ENCODE measurements at places on chromosomes 16 and 17.

GRCh38 chr16:69112285-69113129 lies 7.1 kb downstream of the HAS3 start:
- no peak for DNase-seq

DNA sequence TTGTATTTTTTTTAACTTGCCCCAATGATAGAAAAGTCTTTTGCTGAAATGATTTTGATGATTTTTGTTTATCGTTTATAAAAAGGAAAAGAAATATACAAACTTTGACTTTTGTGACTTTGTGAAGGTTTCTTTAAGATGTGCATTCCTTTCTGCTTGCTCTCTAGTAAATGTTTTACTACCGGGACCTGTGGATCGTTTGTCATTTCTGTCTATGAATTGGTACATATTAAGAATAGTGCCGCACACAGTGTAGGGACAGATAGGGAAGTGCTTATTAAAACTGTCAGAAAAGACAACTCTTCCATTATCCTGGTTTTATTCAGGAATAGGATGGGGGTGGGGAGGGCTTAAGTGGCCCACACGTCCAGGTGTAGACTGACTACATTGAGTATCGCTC lies 8.1 kb upstream of the PSMC5 start:
- DNase-seq, result no peak

DNA sequence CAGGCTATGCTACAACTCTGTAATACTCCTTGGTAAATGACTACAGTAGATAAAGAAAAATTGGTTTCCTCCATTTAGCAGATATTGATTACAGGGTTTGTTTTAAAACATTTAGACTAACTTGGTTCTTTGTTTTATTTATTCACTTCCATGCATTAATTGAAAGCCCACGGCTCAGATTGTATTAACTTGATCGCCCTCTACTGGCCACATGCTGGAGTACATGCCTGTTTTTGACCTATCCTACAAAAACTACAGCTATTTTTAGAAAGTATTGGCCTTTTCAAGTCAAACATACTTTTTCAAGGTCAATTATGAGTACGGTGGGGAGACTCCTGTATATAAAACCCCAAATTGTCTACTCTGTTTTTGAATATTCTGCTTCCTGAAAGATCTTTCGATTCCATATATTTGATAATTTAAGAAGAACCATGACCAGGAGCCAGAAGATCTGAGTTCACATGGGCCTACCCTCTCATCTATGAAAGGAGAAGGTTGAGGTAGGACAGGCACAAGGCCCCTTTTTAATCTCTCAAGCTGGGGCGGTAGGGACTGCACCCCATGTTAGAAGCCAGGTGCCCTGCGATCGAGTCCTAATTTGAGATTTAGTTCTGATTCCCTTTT lies 51.8 kb downstream of the CA10 start:
- DNase-seq, result no peak

GRCh38 chr17:48176471-48176855 lies 68.9 kb downstream of the SNX11 start:
- no peak for DNase-seq

DNA sequence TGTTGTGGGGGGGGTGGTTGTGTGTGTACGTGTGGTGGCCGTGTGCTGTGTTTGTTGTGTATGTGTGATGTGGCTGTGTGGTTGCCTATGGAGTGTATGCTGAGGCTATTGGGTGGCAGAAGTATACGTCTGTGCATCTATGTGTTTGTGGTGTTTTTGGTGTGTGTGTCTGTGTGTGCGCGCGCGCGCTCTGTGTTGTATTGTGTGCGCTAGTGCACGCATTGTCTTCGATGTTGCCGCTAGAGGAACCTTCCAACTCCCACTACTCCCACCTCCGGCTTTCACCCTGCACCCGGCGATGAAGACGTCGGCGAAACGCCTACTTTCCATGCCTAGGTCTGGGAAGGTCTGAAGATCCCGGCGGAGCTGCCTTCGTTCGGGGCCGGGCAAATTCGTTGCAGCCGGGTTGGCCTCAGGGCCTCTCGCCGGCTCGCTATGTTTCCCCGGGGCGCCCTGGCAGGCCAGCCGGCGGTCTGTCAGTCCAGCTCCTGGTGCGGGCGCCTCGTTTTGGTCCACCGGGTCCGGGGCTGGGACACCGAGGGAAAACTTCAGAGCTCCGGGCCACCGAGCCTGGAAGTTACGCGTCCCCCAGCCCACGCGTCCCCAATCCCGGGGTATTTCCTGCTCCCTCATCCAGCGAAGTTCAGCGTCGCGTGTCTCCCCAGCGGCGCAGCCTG lies 5.2 kb upstream of the DLX4 start:
- DNase-seq, result no peak

DNA sequence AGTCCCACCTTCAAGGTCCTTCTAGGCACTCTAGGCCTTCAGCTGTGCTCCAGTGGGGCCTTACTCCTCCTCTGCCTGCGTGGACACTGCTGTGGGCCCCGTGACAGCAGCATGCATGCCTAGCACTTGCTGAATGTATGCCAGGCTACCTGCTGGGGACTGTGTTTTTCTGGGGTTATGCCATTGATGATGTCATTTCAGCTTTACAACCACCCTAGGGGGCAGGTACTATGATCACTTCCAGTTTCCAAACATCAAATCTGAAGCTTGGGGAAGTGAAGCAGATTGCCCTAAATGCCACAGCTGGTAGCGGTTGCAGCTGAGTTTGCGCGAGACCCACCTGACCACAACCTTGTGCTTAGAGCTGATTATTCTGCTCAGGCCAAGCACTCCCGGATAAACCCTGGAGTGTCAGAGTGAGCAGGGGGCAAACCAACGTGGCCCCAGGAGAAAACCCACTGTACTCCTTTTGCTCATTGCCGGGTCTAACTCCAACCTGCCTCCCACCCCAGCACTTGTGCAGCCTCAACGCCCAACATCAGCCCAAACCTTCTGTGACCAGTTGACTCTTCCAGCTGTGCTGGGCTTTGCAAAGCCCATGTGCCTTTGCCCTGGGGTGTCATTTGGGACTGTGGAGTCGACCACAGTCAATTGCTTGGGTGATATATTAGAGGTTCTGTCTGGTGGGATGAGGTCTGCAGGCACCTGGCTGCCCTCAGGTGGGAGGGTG lies 168.4 kb downstream of the ENGASE start:
- no peak for DNase-seq

DNA sequence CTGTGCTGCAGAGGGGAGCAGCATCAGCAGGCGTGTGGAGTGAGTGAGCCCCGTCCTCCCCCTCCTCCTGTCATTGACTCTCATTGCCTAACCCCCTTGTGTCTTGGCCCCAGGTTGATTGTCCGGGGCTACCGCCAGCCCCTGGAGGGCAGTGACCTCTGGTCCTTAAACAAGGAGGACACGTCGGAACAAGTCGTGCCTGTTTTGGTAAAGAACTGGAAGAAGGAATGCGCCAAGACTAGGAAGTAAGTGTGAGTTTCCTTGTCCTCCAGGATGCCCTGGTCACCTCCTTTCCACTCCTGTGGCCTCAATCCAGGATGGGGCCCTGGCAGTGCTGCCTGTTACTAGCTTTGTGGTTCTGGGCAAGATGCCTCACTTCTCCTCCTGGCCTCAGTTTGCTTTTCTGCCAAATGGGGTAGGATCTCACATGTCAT lies 87.0 kb downstream of the ABCC1 start:
- DNase-seq, result no peak

GRCh38 chr16:65260746-65261145 lies 138.9 kb upstream of the CDH11 start:
- DNase-seq, result no peak

DNA sequence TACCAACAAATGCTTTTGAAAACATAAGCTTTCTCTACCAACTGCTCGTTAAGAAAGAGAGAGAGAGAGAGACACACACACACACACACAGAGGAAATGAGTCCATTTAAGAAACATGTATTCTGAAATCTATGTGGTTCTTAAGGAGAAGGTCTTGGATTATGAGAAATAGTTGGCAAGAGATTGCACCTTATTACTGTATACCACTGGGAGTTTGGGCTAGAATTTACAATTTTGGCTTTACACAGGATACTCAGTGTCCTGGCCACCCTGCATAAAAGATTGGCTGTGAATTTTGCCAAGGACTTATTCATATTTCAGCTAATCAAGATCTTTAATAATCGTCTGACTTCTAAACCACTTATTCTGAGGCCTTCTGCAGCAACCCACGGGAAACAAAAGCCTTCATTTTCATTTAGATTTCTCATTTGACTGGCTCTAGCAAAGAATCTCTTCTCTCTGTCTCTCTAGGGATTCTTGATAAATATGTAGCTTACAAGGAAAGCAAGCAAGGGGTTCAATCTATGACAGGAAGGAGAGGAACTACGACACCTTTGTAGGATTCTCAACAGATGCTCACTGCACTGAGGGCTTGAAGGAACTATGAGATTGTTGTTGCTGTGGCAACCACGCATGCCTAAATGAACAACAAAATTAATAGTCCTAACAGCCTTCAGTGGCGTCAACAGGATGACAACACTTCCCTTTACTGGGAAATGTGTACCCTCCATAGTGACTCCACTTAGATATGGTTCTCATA lies 75.3 kb upstream of the GNAO1 start:
- no peak for DNase-seq

DNA sequence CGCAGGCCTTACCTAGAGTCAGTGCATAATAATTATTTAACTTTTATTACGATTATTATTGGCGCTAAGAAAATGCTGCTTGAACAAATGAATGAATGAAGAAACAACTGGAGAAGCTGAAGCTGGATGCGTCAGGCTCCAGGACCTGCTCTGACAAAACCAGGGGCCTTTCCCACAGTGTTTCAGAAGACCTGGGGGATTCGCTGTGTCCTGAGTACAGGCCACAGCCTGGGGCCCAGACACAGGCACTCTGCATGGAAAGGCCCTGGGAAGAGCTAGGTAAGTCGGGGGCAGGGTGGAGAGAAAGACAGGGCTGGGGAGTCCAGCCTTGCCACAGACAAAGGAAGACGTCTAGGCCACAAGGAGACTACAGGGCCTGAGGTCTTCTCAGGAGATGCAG lies 226.1 kb downstream of the ZNF423 start:
- DNase-seq, result no peak

DNA sequence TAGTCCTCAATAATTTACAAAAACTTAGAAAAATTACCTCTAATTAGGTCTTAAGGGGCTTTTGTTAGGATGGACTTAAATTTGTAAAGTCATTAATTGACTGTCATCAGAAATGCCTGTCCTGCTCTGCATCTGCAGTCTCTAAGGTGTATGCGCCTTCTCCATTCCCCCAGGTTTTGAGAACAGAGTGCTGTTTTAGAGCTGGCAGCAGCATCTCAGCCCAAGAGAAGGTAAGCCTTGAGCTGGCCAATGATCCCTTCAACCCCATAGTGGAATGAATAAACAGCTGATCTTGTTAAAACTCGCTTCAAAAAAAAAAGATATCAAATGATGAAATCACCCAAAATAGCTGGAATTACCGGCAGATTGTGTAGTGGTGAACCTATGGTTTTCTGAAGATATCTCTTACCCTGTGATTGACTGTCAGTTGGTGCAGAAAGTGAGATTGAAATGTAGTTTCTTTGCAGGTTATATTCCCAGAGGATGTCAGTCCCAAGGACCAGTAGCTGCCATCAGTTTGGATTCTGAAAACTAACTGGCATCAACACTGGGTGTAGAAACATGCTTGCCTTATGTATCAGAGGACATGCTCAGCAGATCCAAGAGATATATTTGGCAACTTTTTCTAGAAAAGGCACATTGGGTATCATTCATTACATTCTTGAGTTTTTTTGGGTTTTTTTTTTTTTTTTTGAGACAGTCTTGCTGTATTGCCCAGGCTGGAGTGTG lies 25.7 kb downstream of the TRPV2 start:
- no peak for DNase-seq

- no peak for DNase-seq
Observed at GRCh38 chr16:62408760-62409159, 372.5 kb upstream of the CDH8 start.

DNA sequence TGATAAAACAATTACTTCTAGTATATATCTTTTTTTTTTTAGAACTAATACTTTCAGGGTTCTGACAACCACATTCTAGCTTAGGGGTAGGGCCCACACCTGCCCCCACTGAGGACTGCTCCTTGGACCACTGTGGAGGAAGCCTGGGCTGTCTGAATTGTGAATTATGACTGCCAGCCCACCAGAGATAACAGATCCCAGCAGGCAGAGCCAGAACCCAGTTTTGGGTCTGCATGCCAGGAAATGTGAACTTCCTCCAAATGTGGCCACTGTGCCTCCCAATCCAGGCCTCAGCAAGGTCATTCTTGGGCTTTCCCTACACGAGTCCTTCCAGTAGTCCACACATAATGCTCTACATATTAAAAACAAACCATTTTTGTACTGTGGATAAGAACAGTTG lies 15.9 kb downstream of the VEZF1 start:
- no peak for DNase-seq

GRCh38 chr16:17287166-17287800 lies 183.5 kb downstream of the XYLT1 start:
- DNase-seq, result no peak

GRCh38 chr16:88753602-88754001 lies 31.4 kb downstream of the PIEZO1 start:
- no peak for DNase-seq

DNA sequence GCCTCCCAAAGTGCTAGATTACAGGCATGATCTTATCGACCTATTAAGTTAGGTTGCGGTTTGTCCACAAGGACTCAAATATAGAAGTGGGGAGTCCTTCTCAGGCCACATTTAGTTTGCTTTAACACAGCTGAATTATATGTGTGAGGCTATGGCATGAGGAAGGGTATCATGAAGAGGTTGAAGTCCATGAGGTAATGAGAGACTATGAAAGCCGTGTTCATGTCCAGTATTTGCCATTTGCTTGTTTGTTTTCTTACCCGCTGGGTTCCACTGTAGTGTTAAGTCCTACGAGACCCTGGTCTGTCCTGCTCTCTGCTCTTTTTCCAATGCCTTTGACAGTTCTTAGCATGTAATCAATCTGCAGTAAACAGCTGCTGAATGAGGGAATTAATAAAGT lies 1072.4 kb upstream of the EEF2KMT start:
- no peak for DNase-seq

GRCh38 chr16:71262391-71262790 lies 26.8 kb downstream of the CMTR2 start:
- no peak for DNase-seq

- DNase-seq, result no peak
Observed at GRCh38 chr16:2686912-2687507, 4.7 kb downstream of the KCTD5 start.

DNA sequence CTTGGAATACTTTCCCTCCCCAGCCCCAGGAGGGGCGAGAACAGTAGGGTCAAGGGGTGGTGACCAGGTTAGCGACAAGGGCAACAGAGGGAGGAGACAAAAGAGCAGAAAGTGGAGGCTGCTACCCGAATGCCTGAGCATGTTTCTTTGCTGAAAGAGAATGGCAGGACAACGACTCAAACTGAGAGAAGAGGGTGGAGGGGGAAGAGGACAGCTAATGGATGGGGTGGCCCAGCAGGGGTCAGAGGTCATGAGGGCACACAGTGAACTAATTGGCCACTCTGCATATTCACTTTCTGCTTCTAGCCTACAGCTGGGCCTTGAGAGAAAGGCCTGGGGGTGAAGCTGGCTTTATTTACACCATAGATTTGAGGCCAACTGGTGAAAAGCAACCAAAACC lies 19.1 kb upstream of the DDX52 start:
- no peak for DNase-seq

- no peak for DNase-seq
Observed at GRCh38 chr17:67289181-67289876, 44.3 kb upstream of the HELZ start.

GRCh38 chr16:52563767-52564611 lies 17.0 kb upstream of the TOX3 start:
- DNase-seq, result no peak
